ENCODE measurements at places on chromosomes 3 and 15. TPM values are rescaled to one million over a fixed set of nuclear protein-coding genes. Genes with fewer than 3 reads are reported as not detected.

DNA sequence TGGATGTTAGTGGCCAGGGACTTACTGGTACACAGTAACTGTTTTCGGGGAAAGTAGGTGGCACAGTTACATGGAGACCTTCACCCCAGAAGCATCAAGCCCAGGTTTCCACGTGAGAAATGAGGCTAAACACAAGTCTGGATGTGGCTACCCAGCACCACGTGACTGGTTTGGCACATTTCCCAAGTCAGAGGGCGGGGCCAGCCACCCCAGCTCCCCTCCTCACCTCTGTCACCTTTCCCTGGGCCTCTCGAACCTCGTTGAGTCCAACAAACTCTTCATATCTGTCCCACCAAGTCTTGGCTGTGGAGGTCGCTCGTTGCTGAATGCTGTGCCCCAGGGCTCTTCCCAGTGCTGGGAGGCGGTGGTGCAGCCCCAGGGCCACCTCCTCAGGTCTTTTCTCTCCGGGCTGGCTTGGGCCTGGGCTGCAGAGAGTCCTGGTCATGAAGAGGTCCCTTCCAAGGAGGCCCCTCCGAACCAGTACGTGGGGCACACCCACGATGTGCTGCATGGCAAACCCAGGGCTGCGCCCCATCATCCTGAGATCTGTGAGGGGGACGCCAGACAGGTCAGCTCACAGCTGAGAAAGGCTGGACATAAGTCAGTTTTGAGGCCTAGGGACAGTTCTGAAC is 4.8 kb upstream of the PLXNB1 start:
- peak overlapping the region; percentile 85 for H3K27ac ChIP-seq
- H3K4me3 ChIP-seq: no peak overlapping the region
- H3K4me1 ChIP-seq: peaks cover 68% of the 10 kb centered on the region
- H3K36me3 ChIP-seq: no peaks in the 10 kb centered on the region
- H3K27me3 ChIP-seq: no peaks in the 10 kb centered on the region
- no peak for DNase-seq

DNA sequence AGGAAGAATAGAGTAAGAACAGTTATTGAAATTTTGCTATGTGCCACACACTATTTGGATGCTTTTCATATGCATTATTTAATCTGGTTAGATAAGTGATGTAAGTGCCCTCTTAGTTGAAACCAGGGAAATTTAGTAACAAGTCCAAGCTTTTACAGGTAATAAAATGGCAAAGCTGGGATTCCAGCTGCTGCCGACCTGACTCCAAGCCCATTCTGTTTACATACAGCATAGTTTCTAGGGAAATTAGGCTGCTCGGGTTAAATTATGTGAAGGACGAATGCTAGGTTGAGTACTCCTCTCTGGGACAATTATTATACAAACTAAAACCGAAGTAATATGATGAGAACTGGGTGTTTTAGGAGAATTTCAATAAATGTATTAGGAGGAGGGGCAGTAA is 38.7 kb upstream of the FAH start:
- no peaks in the 10 kb centered on the region for H3K4me1 ChIP-seq
- H3K27ac ChIP-seq: no peak overlapping the region
- H3K4me3 ChIP-seq: no peak overlapping the region
- H3K36me3 ChIP-seq: no peaks in the 10 kb centered on the region
- no peaks in the 10 kb centered on the region for H3K27me3 ChIP-seq

Gene DTX3L
- total RNA-seq: 17.7 TPM

DNA sequence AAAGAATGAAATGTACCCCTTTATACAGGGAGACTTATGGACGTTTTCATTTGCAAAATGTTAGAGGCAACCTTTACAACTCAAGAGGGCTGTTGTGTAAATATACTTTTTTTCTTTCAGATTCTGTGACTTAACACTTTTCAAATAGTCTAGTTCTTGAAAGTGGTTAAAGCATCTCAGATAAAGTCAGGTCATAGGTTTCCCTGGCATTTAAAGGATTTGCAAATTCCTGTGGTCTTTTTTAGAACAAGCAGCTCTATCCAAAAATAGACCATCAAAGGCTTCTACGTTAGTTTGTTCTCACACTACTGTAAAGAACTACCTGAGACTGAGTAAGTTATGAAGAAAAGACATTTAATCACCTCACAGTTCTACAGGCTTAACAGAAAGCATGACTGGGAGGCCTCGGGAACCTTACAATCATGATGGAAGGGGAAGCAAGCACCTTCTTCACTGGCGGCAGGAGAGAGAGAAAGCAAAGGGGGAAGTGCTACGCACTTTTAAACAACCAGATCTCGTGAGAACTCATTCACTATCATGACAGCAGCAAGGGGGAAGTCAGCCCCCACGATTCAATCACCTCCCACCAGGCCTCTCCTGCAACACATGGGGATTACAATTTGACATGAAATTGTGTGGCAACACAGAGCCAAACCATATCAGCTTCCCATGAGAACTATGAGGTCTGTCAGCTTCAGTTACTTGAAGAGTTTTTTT is 23.3 kb upstream of the GABRR3 start:
- H3K4me1 ChIP-seq: no peaks in the 10 kb centered on the region
- no peak overlapping the region for H3K27ac ChIP-seq
- no peaks in the 10 kb centered on the region for H3K36me3 ChIP-seq
- DNase-seq: no peak
- H3K4me3 ChIP-seq: no peak overlapping the region
- H3K27me3 ChIP-seq: no peaks in the 10 kb centered on the region

Gene CFAP161
- total RNA-seq: 8.6 TPM

Gene PTH1R
- total RNA-seq: 13.0 TPM

- no peaks in the 10 kb centered on the region for H3K36me3 ChIP-seq
- no peaks in the 10 kb centered on the region for H3K4me1 ChIP-seq
- no peak for DNase-seq
These were observed 134.5 kb downstream of the FBN1 start for GRCh38 chr15:48510976-48511375.

Gene PLXNA1
- total RNA-seq: 31.4 TPM

Gene MELTF
- total RNA-seq: 23.6 TPM

Gene ARNT2
- 8.1 TPM for total RNA-seq

- no peak overlapping the region for H3K27ac ChIP-seq
- H3K4me3 ChIP-seq: no peak overlapping the region
- H3K27me3 ChIP-seq: no peaks in the 10 kb centered on the region
- no peaks in the 10 kb centered on the region for H3K4me1 ChIP-seq
These were observed 236.5 kb upstream of the MME start for GRCh38 chr3:154843647-154844046.

Gene POPDC2
- total RNA-seq: 3.4 TPM

DNA sequence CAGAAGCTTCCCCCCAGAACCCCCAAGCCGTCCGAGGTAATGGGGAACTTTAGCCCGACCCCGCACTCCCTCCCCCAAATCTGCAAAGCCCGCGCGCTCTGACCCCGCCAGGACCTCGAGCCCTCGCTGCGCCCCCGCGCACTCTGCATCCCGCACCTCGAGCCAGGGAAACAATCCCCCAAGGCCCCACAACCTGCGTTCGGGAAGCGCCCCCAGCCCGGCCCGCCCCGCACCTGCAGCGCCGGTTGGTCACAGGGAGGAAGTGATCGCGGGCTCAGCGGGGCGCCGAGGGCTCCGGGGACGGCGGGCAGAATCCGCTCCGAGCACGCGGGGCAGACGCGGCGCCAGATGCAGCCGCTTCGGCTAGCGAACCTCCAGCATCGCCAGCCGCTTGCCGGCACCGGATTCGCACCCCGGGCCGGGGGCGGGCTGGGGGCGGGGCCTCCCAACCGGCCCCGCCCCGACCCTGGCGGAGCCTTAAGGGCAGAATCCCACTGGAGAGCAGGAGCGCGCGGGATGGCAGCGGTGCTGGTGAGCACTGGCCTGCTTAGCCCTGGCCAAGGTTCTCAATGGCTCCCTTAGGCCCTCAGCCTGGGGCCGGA is at the start of gene CAMKV:
Gene CAMKV (minus strand): TSS at position 382 of the 602 bp plus-strand sequence. CDS start 7,518 bp downstream, outside the sequence.
- H3K4me1 ChIP-seq: peaks cover 11% of the 10 kb centered on the region
- H3K4me3 ChIP-seq: peak within 1 kb of the TSS; percentile 22
- no peak for DNase-seq
- H3K27me3 ChIP-seq: no peaks in the 10 kb centered on the region
- no peaks in the 10 kb centered on the region for H3K36me3 ChIP-seq

- DNase-seq: no peak
- H3K4me1 ChIP-seq: no peaks in the 10 kb centered on the region
- no peaks in the 10 kb centered on the region for H3K36me3 ChIP-seq
- no peak overlapping the region for H3K27ac ChIP-seq
- H3K4me3 ChIP-seq: no peak overlapping the region
These were observed 16.0 kb downstream of the EIF1B start for GRCh38 chr3:40325465-40325864.

Gene NR2E3
- total RNA-seq: 0.98 TPM

Gene GABRR3
- total RNA-seq: not detected

Gene FAM174B
- 4.9 TPM for total RNA-seq

DNA sequence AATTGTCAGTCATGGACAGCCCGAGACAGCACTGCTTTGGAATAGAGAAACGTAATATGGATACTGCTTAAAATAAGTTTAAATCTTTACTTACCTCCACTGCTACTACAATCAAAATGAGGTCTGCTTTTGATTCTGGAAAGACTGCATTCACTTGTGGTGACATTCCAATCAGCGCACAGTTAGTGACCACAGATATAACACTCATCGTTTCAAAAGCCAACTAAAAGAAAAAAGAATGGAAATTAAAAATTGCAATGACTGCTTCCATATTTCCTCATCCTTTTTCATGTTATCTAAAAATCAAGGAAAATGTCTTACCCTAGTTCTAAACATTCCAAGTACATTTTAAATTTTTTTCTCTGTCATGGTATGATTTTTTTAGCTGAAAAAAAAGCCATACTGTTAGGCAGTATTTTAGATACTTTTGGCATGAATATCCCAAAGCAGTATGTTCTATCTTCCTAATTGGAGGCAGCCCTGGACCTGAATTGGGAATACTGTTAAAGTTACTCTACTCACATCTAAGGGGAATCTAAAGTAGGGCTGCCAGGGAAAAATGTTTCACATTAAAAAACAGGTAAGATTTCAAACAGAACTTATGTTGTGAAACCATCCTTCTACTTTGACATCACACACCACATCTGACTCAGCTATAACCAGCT is 72.1 kb downstream of the ANO10 start:
- no peak for DNase-seq
- H3K4me1 ChIP-seq: no peaks in the 10 kb centered on the region
- H3K36me3 ChIP-seq: peaks cover 19% of the 10 kb centered on the region
- no peaks in the 10 kb centered on the region for H3K27me3 ChIP-seq
- no peak overlapping the region for H3K27ac ChIP-seq
- H3K4me3 ChIP-seq: no peak overlapping the region

DNA sequence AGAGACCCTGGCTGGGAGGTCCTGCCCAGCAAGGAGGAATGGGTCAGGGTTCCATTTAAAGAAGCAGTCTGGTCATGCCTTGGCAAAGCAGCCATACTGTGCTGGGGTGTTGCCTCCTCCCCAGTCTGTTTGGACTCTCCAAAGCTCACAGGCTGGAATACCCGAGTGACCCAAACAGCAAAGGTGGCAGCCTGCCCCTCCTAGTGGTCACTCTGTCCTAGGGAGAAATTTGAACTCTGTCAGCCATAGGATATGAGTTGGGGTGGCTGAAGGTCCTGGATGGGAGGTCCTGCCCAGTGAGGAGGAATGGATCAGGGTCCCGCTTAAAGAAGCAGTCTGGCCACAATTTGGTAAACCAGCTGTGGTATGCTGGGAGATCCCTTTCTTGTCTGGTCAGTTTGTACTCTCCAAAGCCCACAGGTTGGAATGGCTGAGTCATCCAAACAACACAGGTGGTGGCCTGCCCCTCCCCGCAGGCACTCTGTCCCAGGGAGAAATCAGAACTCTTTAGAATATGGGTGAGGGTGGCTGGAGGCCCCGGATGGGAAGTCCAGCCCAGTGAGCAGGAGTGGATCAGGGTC is 45.0 kb downstream of the CCR1 start:
- H3K27ac ChIP-seq: no peak overlapping the region
- H3K4me1 ChIP-seq: no peaks in the 10 kb centered on the region
- H3K4me3 ChIP-seq: no peak overlapping the region
- no peaks in the 10 kb centered on the region for H3K27me3 ChIP-seq
- H3K36me3 ChIP-seq: no peaks in the 10 kb centered on the region

GRCh38 chr3:108127301-108127988 is 36.6 kb upstream of the CD47 start:
- H3K4me1 ChIP-seq: peaks cover 28% of the 10 kb centered on the region
- DNase-seq: no peak
- H3K27me3 ChIP-seq: no peaks in the 10 kb centered on the region
- no peak overlapping the region for H3K27ac ChIP-seq
- no peaks in the 10 kb centered on the region for H3K36me3 ChIP-seq
- H3K4me3 ChIP-seq: no peak overlapping the region

Gene CACNA1D
- 0.74 TPM for total RNA-seq

Gene ERICH6
- not detected for total RNA-seq

DNA sequence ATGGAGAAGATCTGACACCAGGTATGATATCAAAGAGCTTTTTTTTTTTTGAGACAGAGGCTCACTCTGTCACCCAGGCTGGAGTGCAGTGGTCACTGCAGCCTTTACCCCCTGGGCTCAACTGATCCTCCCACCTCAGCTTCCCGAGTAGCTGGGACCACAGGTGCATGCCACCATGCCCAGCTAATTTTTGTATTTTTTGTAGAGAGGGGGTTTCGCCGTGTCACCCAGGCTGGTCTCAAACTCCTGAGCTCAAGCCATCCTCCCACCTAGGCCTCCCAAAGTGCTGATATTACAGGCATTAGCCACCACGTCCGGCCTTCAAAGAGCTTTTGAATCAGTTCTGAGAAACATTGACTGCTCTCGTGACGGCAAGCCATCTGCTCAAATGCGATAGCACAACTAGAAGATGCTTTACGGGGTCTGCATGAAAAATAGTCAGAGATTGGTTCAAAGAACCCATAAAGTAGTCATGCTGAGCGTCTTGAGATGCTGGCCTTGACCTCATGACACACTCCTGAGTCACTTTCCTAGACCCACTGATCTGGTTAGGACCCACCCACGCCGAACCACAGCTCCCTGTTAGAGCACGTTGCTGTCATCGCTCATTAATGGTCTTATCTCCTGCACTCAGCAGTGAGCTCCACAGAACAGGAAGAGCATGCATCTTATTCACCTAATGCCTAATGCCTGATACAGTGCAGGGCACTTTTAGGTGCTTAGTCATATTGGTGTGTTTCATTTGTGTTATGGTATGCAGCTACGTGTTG is 57.0 kb upstream of the NR2F2 start:
- H3K27ac ChIP-seq: no peak overlapping the region
- H3K36me3 ChIP-seq: no peaks in the 10 kb centered on the region
- DNase-seq: no peak
- H3K4me1 ChIP-seq: no peaks in the 10 kb centered on the region
- H3K4me3 ChIP-seq: no peak overlapping the region

DNA sequence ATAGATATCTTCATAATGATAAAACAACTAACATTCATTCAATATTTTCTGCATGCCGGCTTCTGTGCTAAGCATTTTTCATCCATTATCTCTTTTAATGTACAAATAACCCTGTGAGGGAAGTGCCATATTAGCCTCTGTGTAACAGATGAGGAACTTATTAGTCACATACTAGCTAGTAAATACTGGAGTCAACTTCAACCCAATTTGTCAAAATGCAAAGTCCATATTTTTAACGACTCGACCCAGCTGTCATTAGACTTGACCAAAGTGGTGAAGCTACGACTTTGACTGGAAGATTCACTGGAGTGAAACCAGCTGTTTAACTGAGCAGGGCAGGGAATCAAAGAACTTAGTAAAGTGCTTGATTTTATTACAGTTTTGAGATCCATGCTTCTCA is 41.6 kb downstream of the PARP15 start:
- no peak overlapping the region for H3K27ac ChIP-seq
- H3K4me3 ChIP-seq: no peak overlapping the region
- no peaks in the 10 kb centered on the region for H3K4me1 ChIP-seq
- DNase-seq: no peak

- no peaks in the 10 kb centered on the region for H3K36me3 ChIP-seq
- H3K4me3 ChIP-seq: no peak overlapping the region
- H3K4me1 ChIP-seq: peaks cover 31% of the 10 kb centered on the region
- no peak overlapping the region for H3K27ac ChIP-seq
These were observed 12.8 kb downstream of the DCUN1D1 start for GRCh38 chr3:182967218-182968204.

Gene CCR3
- not detected for total RNA-seq

Data from vagina (tissue), 2 donors.